ENCODE measurements at places on chromosomes 11 and 22. TPM values are rescaled to one million over a fixed set of nuclear protein-coding genes. Genes with fewer than 3 reads are reported as not detected.

KCNK4 gene
- not detected for total RNA-seq

CSF2RB gene
- under 0.01 TPM for total RNA-seq

P2RY6 gene
- total RNA-seq, result not detected

PLEKHB1 gene
- 0.26 TPM for total RNA-seq

UPK3A gene
- total RNA-seq, result not detected

TENM4 gene
- 35.3 TPM for total RNA-seq

TLCD5 gene
- 6.0 TPM for total RNA-seq

TTC28 gene
- 68.4 TPM for total RNA-seq

CCDC134 gene
- total RNA-seq, result 7.4 TPM

ARL14EP gene
- total RNA-seq, result 14.7 TPM

ATP6V1E1 gene
- total RNA-seq, result 122 TPM

NAALAD2 gene
- 1.7 TPM for total RNA-seq

PKNOX2 gene
- total RNA-seq, result 2.6 TPM

NELL1 gene
- not detected for total RNA-seq

CRYBB2 gene
- total RNA-seq, result not detected

HBD gene
- total RNA-seq, result not detected

SART1 gene
- 41.0 TPM for total RNA-seq

PUS3 gene
- total RNA-seq, result 22.2 TPM

P2RY2 gene
- total RNA-seq, result 0.08 TPM

APOA4 gene
- total RNA-seq, result not detected

OR52E8 gene
- total RNA-seq, result not detected

H19 gene
- 25.9 TPM for total RNA-seq

TP53AIP1 gene
- not detected for total RNA-seq

SPATA19 gene
- total RNA-seq, result not detected

HOATZ gene
- total RNA-seq, result not detected

TMEM45B gene
- not detected for total RNA-seq

TMEM218 gene
- total RNA-seq, result 23.0 TPM

PTPRCAP gene
- total RNA-seq, result 1.9 TPM

SYTL2 gene
- 11.0 TPM for total RNA-seq

CCDC73 gene
- total RNA-seq, result not detected

ROBO4 gene
- 0.80 TPM for total RNA-seq

PRDM11 gene
- 1.6 TPM for total RNA-seq

OR51A7 gene
- total RNA-seq, result not detected

PELI3 gene
- 10.0 TPM for total RNA-seq

F2 gene
- total RNA-seq, result not detected

YDJC gene
- total RNA-seq, result 50.1 TPM

MRE11 gene
- 8.5 TPM for total RNA-seq

AGBL2 gene
- 0.78 TPM for total RNA-seq

TRIM49 gene
- total RNA-seq, result not detected

OR5P2 gene
- not detected for total RNA-seq

EFEMP2 gene
- 127 TPM for total RNA-seq

SLC22A24 gene
- total RNA-seq, result not detected

ART1 gene
- not detected for total RNA-seq

Measured in epithelial cell of alveolus of lung (primary cell).